Lung microvascular endothelial cell (primary cell): ENCODE measurements at places on chromosomes 5 and 9. TPM values are rescaled to one million over a fixed set of nuclear protein-coding genes. Genes with fewer than 3 reads are reported as not detected.

Gene OBP2B
- total RNA-seq: not detected in 2 replicates

Gene NIM1K
- under 0.01 TPM in 1 of 2 replicates, not detected in the other for total RNA-seq

Gene ADAMTS6
- total RNA-seq: 30.9 and 52.2 TPM in 2 replicates

Gene CYLC2
- not detected in 2 replicates for total RNA-seq

Gene CKMT2
- total RNA-seq: 0.20 and 0.22 TPM in 2 replicates

Gene FABP6
- not detected in 2 replicates for total RNA-seq

Gene LURAP1L
- total RNA-seq: 1.7 and 2.0 TPM in 2 replicates

Gene PCDHA1
- total RNA-seq: under 0.01 TPM in 1 of 2 replicates, not detected in the other

Gene ECM2
- total RNA-seq: not detected in 2 replicates

Gene MAMDC4
- total RNA-seq: 0.65 and 2.0 TPM in 2 replicates

Gene SLC45A2
- under 0.01 TPM in 1 of 2 replicates, not detected in the other for total RNA-seq

DNA sequence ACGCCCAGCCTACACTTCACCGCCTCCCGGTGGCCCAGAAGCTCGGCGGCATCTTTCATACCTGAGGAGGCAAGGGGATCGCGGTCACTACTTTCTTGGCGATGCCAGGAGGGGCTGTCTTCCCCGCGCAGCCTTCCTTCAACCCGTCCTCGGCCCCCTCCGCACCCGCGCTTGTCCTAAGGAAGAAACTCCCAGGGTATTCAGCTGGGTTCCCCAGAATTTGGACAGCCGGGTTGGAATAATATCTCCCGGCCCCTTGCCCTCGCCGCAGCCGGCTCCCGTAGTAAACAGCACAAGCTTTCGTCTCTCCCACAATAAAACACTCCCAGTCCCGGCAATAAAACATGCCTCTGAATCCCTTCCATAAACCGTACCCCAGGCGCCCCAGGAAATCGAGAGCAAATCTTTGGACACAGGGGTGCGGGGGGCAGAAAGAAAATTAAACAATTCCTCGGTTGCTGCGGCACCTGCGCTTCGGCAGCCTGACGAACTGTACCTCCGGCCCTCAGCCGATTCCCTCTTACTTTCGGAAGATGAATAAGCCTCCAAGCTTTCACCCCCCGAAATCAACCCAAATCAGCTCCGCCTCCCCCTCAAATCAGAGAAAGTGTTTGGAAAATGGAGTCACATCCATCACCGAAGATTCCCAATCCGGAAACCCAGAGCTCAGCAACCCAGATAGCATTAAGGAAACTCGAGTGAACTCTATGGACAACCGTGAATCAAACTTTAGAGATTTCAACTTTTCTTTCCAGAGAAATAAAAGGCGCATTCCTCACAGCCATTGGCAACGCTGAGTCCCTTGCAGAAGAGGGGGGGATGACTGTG, 1.1 kb downstream of the OTP start:
- no peak for DNase-seq

- DNase-seq: no peak
Measured at GRCh38 chr5:140555747-140556312, 1.4 kb downstream of the SRA1 start.

DNA sequence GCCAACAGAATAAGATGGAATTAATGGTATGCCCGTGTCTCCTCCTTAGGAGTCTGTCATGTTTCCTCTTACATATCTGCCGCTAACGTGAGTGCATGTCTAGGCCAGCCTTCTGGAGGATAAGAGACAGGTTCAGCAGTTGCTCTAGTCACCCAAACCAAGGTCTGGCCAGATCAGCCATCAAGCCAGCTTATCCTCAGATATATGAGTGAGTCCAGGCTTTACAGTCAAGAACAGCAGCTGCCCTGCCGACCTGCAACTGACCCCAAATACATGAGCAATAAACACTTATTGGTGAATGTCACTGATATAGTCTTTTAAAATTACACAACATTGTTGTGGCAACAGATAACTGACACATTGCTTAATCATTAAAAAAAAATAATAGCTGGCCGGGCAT, 123.5 kb downstream of the TSSK1B start:
- DNase-seq: no peak

DNA sequence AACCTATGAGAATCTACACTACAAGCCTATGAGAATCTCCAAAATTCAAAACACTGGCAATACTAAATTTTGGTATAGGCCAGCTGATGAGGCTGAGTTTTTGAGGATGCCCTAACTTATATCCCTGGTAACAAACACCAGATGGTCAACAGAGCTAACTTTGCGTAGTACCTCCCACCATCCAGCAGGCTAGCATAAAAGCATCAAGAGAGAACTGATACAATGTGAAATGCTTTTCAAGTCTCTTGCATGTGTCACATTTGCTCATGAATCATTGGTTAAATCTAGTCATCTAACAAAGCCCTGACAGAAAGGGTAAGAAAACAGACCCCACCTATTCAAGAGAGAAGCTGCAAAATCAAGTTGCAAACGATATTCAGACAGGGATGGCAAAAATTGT, 1609.7 kb upstream of the CDH9 start:
- DNase-seq: no peak

DNA sequence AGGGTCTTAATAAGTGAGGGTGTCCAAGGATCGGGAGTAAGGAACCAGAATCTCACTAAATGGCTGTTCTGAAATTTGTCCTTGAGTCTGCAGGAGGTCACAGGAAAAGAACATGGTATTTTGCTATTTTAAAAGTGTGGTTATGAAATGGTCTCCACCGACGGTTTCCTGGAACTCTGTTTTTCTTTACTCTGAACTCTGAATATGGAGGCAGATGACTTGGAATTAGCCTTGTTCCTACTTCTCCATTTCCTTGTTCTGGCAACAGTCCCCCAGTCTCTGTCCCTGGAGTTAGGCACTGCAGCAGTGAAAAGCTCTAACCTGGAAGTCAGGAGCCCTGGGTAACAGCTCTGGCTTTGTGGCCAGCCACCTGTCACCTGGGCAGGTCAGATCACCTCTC, 46.6 kb upstream of the C5orf58 start:
- no peak for DNase-seq

GRCh38 chr5:37619353-37619752, 220.5 kb downstream of the GDNF start:
- no peak for DNase-seq

DNA sequence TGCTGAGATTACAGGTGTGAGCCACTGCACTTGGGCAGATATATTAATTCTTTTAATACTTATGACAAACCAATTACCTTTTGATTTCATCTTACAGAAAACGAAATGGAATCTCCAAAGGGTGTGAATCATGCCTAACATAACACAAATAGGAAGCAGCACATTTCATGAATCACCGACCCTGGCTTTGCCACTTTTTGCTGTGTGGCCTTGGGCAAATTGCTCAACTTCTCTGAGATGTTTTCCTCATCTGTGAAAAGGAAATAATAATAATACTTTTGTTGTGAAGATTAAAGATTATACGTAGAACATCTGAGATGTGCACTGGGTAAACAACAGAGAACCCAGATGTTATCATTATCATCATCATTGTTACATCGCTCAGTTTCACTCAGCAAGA, 50.7 kb upstream of the FREM1 start:
- DNase-seq: no peak

DNA sequence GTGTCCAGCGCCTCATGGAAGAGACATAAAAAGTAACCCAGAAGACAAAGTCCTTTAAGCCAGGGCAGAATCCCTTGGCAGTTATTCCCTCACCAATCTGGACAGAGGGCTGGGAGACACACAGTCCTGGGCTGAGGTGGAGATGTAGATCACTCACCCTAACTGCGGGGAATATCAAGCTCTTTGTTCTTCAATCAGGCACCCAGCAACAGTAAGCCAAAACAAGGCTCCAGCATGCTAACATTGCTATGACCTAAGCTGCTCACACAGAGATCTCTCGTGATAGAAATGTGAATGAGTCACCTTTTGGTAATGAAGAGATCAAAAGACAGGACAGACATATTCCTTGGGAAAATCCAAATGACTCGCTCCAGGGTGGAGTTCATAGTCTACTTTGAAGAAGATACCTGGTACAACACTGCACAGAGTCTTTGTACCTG, 101.3 kb downstream of the FBN2 start:
- DNase-seq: peak; percentile 15

- no peak for DNase-seq
Measured at GRCh38 chr5:74032617-74033016, 406.6 kb downstream of the ARHGEF28 start.

GRCh38 chr9:96193236-96193755, 108.7 kb downstream of the HSD17B3 start:
- no peak for DNase-seq

DNA sequence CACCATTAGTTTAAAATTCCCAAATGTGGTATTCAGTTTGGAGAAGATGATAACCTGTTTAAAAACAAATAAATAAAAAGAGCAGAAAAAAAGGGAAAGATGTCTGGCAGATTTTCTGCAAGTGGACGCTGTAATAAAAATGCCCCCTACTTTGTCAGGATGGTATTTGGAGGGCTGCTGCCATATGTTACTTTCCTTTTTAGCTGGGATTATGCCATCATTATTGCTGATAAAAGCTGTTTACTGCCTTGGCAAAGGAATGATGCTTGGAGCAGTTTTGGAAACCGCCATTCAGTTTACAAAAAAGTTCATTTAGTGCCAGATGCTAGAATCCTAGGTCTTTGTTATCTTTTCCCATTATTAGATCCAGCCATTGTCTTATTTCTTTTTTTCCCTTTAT, 104.8 kb downstream of the PBX3 start:
- no peak for DNase-seq

DNA sequence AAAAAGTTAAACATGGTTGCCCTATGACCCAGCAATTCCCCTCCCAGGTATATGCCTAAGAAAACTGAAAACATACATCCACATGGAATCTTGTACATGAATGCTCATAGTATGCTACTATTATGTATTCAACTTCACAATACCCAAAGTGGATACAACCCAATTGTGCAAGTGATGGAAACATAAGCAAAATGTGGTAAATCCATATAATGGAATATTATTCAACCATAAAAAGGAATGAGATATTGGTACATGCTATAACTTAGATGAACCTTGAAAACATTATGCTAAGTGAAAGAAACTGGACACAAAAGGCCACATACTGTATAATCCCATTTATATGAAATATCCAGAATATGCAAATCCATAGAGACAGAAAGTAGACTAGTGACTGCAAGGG, 18.1 kb upstream of the CCDC125 start:
- DNase-seq: no peak

- DNase-seq: peak; percentile 84
Measured at GRCh38 chr5:75677607-75678006, 39.6 kb downstream of the POC5 start.

DNA sequence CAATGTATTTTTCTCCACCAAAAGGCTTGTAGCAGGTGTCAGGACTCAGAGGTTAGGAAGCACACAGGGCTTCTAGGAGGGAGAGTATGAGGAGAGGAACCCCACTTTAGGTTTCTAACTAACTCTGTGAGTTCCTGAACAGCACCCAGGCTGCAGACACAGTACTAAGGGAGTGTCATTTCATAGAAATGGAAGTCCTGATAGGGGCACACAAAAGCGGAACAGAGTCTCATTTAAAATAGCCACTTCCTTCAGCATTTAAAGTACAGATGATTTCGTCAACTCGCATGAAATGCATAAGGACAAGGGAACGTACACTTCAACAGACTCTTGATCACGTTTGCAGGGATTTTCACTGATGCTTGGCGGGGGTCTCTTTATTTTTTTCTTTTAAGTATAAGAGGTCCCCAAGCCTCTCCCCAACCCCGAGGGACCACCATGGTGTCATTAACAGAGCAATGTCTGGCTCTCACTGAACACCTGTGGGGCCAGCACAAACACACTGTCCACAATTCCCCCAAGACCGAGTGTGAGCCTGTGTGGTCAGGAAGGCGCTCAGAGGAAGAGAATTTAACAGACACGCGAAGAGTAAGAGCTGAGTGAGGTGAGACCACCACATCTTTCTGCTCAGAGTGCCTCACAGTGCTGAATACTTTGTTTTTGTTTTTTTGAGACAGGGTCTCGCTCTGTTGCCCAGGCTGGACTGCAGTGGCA, 82.3 kb downstream of the SECISBP2 start:
- DNase-seq: no peak

DNA sequence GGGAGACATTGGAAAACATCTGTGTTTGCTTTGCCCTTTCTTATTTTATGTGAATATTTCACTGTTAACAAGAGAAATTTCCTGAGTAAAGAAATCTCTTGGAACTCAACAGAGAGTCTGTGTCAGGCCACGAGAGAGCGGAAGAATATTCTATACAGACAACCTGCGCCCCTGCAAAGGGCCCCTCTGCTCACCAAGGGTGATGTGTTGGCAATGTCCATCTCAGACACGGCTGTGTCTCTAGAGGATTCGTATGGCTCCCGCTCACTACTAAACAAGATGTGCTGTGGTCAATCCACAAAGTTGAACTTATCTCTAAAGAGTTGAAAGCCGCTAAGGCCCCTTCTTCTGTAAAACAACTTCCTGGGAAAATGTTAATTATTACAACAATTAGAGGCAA, 241.0 kb upstream of the IRX1 start:
- DNase-seq: no peak

GRCh38 chr5:108276187-108277050, 105.5 kb downstream of the FBXL17 start:
- no peak for DNase-seq

DNA sequence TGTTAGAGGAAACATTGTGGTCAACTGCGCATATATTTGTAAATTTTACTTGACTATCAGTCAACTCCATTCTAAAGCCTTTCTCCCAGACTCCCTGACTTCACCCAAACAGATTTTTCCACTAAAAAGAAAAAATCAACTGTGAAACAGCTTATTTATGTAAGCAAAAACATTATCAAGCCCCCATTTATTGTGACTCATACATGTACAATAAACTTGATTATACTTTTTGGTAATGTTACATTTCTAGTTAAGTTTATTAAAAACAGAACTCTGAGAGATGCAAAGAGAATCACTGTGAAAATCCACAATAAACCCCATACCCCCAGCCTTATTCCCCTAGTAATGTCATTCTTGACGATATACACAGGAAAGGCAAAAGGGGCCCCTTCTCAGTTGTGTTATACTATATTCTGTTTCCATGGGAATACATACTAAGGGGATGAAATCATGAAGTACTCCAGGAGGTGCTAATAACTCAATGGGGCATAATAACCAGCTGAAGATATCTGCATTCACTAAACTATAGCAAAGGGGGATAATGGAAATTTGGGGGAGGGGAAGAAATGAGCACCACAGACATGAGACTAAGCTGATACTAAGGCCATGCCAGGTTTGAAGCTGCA, 616.0 kb downstream of the ACTL7B start:
- no peak for DNase-seq

GRCh38 chr9:76828447-76828846, 64.2 kb downstream of the PCA3 start:
- no peak for DNase-seq

- DNase-seq: no peak
Measured at GRCh38 chr5:116176121-116176520, 91.3 kb downstream of the COMMD10 start.

DNA sequence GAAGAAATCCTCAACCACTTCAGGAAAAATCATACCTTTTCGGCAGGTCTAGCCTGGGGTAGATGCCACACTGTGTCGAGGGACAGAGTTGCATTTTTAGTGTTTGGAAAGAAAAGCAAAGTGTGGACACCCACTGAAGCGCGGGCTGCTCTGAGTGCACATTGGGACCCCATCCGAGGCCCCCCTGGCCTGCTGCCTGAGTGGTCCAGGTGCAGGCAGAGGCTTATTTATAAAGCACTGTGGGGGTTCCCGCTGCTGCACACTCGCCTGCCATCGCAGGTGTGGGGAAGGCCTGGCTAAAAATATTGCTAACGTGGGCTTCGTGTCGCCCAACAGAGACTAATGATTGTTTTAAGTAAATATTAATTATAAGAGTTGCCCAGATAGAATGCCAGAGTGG, 119.4 kb downstream of the CRB2 start:
- no peak for DNase-seq
